Activated CD4-positive, alpha-beta T cell treated with anti-CD3 and anti-CD28 coated beads for 36 hours (primary cell): ENCODE measurements at places on chromosomes 7 and 10.

GRCh38 chr10:5442990-5443370, 30.6 kb downstream of the NET1 start:
- DNase-seq = no peak

DNA sequence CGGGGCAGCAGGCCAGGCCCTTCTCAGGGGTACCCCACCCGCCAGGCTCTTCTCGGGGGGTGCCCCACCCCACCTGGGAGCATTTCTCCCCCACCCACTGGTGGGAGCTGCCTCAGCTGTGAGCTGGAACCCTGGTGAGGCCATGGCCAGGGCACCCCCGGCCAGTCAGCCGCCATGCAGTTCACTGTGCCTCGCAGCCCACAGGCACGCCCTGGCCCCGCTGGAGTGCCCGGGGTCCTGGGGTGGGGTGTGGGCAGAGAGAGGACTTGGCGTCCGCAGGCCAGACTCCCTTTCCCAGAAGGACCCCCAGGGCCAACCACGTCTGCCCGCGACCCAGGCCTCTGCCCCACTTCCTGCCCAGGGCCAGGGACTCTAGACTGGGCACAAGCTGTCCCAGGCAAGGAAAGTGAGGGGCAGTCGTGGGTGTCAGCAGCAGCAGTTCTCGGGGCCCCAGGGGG, 13.1 kb downstream of the DPYSL4 start:
- no peak for DNase-seq

- no peak for DNase-seq
Observed at GRCh38 chr7:118158766-118159165, 25.2 kb upstream of the LSM8 start.

DNA sequence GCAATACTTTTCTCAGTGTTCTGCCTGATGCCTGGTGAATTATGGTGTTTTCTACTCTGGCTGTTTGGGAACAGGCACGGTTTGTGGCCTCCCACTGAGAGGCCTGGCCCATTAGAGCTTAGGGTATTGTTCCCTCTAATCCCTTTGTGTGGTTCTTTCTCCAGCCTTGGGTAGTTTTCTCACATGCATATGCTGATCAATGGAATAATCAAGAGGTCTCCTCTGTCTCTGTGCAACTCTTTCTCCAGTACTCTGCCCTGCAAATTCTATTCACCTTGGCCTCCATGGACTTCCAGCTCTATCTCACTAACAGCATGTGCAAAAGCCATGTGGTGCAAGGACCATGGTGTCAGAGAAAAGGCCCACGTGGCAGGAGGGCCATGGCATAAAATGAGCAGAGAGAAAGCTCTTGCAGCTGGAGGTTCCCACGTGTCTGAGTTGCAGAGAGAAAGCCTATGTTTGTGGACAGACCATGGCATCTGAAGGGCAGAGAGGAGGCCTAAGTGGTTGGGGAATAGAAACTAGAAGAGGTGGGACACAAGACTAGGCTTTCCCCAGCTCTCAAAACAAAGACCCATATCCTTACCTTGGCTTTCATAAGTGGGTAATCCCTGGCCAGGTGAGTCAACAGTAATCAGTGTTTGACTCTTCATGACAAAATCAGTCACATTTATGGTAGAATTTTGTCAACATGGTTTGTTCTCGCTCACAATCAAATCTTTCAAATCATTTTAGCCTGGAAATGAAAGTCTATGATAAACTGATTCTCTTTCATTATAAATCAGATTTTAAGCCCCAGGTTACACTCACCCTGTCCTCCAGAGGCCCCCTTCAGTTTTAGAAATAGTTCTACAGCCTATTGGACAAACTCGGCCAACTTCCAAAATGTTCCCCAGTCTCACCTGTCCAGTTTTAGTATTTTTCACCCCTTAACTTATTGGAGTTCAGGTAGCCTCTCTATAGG, 17.3 kb downstream of the OPALIN start:
- DNase-seq = peak; percentile 18

DNA sequence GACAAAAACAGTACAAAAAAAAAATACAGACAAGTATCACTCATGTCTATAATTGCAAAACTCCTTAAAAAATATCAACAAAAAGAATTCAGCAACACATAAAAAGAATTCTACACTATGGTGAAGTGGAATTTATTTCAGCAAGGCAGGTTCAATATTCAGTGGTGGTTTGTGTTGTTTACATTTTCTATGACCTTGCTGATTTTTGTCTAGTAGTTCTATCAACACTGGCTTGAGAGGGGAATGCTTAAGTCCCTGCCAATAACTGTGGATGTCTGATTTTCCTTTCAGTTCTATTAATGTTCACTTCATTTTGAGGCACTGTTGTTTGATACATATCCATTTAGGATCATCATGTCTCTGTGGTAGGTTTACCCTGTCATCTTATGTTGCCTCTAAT, 58.5 kb downstream of the CADPS2 start:
- DNase-seq = no peak

GRCh38 chr7:148973256-148973655, 55.0 kb downstream of the PDIA4 start:
- DNase-seq = no peak

GRCh38 chr10:10787586-10787985, 230.1 kb upstream of the CELF2 start:
- no peak for DNase-seq

DNA sequence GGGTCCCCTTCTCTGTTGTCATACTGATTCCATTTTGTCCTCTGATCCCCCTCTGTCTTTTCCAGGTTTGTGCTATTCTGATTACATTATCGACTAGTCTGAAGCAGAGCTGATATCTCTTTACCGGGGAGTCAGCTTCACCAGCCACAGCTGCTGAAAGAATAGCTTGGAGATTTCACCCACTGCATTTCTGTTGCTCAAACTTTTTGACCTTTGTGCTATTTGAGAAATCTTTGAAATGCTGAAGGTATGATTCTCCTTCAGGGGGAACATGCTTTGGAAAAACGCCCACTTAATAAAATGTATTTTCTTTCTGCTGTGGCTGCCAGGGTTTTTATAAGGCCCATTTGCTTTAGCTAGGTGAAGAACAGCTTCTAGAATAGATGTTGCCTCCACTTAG, 197.8 kb upstream of the TCF7L2 start:
- no peak for DNase-seq

DNA sequence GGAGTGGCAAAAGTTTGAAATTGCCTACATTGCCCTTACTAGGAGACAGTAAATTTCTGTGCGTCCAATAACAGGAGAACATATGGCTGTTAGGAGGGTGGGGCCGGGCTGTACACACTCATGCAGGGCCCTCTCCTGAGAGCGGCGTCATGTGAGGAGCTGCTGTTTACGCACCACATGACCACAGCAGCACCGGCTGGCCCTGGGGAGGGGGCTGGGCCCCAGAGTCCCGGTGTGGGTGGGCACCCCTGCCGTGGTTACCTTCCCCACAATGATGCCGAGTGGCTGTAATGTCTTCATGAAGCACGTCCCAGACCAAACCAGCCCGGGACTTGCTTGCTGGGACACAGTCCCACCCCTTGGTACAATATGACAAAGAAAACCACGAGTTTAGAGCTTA, 308.7 kb downstream of the DNAJB6 start:
- DNase-seq = no peak

- no peak for DNase-seq
Observed at GRCh38 chr10:129929343-129930292, 34.5 kb downstream of the EBF3 start.

DNA sequence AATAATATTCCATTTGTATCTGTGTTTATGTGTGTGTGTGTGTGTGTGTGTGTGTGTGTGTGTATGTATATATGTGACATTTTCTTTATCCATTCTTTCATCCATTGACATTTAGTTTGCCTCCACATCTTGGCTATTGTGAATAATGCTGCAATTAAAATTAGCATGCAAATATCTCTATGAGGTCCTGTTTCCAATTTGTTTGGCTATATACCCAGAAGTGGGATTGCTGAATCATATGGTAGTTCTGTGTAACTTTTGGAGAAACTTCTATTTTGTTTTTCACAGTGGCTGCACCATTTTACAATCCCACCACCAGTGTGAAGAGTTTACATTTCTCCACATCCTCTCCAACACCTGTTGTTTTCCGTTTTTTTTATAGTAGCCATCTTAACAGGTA, 53.1 kb downstream of the CH25H start:
- DNase-seq = no peak

- DNase-seq = no peak
Observed at GRCh38 chr7:21086688-21087087, 300.0 kb upstream of the SP8 start.

DNA sequence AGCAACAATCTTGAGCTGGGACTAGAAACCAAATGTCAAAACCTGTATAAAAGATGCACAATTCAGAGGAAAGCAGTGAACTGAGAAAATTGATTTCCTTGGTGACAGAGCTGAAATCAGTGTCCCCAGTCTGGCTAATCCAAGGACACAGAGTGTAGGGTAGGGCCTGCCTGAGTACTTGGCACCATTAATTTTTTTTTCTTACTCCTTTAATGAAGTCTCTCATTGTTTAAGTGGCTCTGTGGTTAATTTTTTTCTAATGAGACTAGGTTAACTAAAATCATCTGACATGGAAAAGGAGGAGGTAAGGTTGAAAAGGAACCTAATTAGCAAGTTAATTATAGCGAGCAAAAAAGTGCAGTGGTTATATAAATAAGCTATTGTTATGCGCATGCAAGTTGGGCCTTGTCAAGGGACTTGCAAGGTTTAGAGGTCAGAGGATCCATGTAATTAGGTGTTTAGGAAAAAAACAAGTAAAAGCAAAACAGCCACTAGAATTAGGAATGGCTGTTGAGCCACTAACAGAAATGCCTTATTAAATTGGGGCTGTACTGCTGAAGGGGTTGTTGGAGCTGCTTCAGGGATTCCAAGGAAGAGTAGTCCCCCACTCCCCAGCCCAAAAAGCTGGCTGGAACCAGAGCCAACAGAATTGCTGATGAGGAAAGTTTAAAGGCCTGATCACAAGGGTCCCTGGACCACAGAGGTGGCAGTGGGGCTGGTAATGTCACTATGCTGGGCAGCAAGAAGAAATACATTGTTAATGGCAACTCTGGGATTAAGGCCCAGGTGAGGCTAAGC, 58.9 kb upstream of the STRIP2 start:
- no peak for DNase-seq

GRCh38 chr10:119025336-119025735, 4.2 kb upstream of the NANOS1 start:
- no peak for DNase-seq

DNA sequence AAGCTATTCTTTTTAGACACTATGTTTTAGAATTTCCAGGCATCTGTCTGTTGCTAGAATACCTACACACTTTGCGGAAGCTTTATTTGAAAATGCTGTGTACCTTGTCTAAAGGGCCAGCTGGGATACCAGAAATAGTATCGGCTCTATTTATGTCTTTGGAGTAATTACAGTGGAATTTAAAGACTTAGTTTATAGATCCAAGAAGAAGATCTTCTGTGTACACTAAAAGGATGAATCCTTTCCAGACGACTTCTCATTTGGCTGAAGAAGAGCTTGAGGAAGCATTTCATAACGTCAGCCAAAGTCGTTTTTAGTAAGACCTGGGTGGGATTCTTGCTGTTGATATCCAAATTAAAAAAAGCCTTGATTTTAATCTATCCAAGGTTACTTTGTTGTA, 365.9 kb downstream of the INHBA start:
- no peak for DNase-seq

GRCh38 chr7:37201003-37201875, 247.4 kb downstream of the ELMO1 start:
- peak; percentile 73 for DNase-seq

DNA sequence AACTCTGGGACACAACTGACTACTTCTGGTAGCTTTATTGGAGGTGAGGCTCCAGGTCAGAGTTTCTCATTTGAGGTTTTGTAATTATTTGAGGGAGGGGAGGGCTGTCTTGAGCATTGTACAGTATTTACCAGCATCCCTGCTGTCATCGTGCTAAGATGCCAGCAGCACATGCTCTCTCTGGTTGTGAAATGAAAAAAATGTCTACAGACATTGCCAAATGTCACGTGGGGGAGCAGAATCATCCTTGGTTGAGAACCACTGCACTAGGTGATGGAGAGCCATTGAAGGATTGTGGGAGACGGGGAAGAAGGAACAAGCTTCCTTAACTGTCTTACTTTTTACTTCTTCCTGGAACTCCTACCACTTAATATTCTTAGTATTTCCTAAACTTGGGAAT, 5.0 kb downstream of the SEPTIN7 start:
- DNase-seq = no peak

- DNase-seq = no peak
Observed at GRCh38 chr10:88149906-88150305, 286.5 kb downstream of the PTEN start.

DNA sequence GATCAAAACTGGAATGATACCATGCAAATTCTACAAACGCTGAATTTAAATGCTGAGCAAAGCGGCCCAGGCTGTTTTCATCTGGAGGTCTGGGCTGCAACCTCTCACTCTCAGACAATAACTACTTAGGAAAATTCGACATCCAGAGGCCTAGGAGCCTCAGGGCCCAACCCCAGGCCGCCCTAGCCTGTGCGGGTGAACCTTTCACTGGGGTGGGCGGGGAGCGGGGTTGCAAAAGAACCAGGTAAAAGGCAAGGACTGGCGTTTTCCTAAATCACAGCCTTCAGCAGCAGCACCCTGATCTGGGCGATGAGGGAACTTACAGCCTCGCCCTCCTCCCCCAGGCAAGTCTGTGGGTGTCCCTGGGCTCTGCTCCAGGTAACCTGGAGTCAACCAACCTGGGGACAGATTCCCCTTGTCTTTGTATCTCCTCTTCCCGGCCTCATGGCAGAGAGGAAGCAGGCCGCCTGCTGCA, 33.4 kb downstream of the CALML5 start:
- no peak for DNase-seq

DNA sequence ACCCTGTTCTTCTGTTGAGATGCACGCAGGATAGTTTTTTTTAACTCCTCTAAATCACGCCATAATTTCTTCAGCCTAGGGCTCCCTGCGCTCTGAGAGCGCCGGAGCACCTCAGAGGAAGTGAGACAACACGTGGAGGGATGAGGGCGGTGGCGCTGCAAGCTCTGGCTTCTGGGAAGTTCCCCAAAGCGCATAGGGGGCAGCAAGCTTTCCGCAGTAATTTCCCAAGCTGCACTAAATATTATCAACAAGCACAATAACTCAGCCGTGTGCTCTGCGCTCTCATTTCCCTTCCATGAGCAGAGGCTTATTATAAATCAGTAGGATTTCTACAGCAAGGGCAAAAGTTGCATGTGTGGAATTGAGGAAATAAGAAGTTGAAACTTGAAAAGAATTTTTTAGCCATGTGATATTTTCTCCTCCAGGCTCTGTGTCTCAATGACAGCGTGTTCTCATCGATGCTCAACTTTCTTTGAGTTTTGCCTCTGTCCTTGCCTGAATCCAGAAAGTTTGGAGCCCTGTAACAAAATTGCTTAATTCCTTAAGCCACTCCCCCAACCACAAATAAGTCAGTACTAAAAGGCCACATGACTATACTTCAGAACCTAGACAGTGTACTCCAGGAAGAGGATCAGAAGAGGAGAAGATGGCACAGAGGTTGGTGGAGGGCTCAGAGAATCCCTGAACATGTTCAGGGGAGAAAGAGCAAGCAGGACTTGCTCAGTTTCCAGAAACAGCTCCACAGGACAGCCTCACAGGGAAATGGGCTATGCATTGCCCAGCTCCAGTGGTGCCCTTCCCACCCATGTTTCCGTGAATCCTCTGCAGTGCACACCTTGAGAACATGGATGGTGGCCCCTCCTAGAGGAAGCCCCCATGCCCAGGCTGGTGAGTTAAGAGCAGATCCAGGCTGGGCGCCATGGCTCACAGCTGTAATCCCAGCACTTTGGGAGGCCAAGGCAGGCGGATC, 221.5 kb upstream of the GHITM start:
- DNase-seq = peak; percentile 37
